ENCODE measurements at places on chromosomes 5 and 9. TPM values are rescaled to one million over a fixed set of nuclear protein-coding genes. Genes with fewer than 3 reads are reported as not detected.

DNA sequence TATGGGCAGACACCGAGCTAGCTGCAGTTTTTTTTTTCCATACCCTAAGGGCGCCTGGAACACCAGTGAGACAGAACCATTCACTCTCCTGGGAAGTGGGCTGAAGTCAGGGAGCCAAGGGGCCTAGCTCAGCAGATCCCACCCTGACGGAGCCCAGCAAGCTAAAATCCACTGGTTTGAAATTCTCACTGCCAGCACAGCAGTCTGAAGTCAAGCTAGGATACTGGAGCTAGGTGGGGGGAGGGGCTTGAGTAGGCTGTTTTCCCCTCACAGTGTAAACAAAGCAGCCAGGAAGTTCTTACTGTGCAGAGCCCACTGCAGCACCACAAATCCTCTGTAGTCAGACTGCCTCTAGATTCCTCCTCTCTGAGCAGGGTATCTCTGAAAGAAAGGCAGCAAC is 151.7 kb upstream of the HCN1 start:
- DNase-seq = no peak

Gene ZBED3
- total RNA-seq = 13.4 TPM

GRCh38 chr5:17428176-17428800 is 69.7 kb upstream of the TAF11L2 start:
- DNase-seq = no peak

DNA sequence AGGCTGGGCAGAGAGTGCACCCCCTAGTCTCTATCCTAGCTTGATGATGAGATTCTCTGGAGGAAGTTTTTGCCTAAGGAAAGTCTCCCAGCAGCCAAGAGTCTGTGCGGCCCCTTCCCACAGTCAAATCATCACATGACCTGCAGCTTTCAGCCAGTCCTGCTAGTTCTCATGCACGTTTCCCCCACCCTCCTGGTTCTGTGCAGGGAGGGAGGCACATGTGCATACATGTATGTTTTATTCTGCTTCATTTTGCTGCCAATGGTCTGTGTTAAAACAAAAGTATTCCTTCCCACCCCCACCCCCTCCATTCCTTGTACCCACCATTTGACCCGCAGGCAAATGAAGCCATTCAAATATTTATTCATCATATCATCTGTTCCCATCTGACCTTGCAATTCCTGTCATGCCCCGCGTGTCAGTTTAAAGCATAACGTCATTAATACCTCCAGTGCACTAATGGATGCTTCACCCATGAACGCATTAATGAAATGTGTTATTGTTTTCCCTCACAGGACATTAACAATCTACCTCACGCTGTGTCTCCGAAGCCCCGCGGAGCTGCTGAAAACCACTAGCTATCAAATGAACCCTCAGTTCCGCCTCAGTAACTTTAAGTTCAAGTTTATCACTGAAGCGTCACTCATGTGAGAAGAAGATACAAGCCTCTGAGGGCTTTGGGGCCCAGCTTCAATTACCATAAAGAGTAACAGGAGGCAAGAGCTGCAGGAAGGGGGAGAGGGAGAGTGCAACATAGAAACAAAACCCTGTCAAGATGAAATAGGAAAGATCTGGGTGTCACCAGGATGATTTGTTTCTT is 139.6 kb downstream of the RASEF start:
- DNase-seq = peak; percentile 86

GRCh38 chr9:70119786-70120185 is 76.1 kb downstream of the MAMDC2 start:
- no peak for DNase-seq

Gene C6
- not detected for total RNA-seq

Gene ADCY2
- not detected for total RNA-seq

Gene SLC23A1
- 1.4 TPM for total RNA-seq

DNA sequence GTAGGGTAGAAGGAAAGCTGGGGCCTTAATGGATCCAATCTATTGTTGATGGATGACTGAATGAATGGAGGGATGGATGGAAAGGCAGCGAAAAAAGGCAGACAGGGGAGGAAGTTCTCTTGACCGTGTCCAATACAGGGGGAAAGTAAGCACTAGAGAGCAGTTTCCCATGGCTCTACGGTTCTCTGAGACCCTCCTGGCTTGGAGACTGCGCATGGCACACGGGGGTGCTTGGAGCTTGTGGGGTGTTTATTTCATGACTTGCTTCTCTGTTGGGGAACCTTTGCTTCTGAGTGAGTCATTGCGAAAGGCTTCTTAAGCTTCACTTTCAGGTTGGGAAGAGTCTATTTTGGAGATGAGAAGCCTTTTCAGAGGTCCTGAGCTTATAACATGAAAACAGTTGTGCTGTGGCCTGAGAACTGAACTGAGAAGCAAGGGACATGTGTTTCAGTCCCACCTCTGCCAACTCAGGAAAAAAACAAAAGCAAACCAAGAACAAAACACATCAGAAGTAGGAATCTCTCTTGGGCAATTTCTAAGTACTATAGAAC is 12.8 kb upstream of the TEX48 start:
- DNase-seq = no peak

GRCh38 chr9:87498046-87498810 is 561 bp downstream of the DAPK1 start:
- no peak for DNase-seq

DNA sequence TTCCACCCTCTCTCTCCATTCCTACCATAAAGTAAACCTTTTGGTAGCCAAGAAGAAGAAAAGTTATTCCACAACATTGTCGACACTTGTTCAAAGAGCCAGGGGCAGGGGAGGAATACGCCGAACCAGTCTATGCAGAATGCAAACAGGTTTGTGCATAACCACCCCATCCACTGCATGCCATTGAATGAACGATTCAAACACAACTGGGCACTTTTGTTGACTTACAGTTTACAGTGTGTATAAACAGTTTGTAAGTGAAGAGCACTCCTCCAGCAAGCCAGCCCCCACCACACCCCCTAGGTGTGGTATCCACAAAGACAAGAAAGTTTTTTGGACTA is 6.8 kb upstream of the S1PR3 start:
- no peak for DNase-seq

Gene NMUR2
- not detected for total RNA-seq

GRCh38 chr9:33524306-33524947 is 376 bp downstream of the ANKRD18B start:
- no peak for DNase-seq

DNA sequence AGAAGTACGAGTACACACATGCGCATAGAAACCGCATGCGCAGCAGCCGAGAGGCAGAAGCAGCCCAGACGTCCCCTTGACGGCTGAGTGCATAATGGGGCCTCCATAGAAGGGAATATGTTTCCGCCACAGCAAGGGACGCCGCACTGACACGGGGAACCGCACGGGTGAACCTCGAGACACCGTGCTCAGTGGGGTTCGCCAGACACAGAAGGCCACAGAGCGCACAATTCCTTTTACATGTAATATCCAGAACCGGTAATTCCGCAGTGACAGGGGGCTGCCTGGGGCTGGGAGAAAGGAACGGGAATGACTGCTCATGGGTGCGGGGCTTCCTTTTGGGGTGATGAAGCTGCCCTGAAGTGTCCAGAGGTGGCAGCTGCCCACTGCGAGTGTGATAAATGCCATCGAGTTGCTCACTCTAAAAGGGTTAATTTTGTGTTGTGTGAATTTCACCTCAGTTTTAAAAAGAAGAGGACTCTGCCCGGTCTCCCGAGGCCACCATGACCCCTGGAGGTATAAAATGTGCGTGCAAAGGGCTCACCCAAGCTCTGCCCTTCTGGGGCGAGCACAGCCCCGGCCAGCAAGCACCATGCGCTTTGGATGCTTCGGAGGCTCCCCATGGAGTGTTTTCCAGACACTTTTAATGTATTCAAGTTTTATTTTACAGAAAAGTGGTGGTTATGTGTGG is 29.7 kb downstream of the MRPL36 start:
- DNase-seq = no peak

- DNase-seq = no peak
Observed at GRCh38 chr5:143914756-143915155, 102.8 kb downstream of the HMHB1 start.

- DNase-seq = no peak
Observed at GRCh38 chr5:23614422-23614821, 107.0 kb downstream of the PRDM9 start.

Gene ECSCR
- 0.40 TPM for total RNA-seq

- no peak for DNase-seq
Observed at GRCh38 chr5:73420666-73421065, 27.9 kb downstream of the FOXD1 start.

DNA sequence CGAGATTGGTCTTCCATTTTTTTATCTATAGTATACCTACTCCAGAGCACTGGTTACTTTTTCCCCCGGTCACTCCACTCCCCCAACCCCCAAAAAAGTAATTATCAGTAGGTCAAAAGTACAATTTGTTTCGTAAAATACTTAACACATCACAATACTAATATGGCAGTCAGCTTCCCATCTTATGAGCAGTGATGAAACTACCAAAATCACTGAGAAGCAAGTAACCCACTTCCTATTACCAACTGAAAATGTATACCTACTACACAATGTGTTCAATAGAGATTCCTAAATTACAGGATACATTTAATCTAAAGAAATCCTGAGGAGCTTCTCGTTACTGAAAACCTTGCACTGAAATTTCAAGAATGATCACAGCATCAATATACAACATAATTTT is 1.9 kb downstream of the CERT1 start:
- no peak for DNase-seq

- DNase-seq = no peak
Observed at GRCh38 chr9:121160025-121160424, 41.6 kb downstream of the RAB14 start.

Gene BTNL9
- total RNA-seq = not detected

- DNase-seq = no peak
Observed at GRCh38 chr5:25909163-25909562, 1129.2 kb downstream of the CDH9 start.

Gene BTNL3
- total RNA-seq = not detected

DNA sequence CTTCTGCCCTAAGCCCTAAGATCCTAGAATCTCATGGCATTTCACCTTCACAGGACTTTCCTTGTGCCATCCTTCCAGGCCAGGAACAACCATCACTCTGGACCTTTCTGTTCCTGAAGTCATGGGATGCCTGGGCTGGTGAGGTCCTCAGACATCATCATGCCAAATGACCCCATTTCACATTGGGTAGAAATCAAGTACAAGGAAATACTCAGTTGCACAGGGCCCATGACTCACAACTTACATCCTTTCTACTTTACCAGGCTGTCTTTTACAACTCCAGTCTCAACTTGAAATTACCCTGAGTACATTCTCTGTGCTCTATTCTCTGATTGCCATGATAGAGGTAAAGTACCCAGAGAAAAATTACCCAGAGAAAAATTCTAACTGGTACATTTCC is 167.1 kb downstream of the PIK3R1 start:
- peak; percentile 69 for DNase-seq

GRCh38 chr9:95778957-95779356 is 96.5 kb upstream of the ERCC6L2 start:
- peak; percentile 93 for DNase-seq

Gene TNFSF8
- not detected for total RNA-seq

Gene IFT74
- 12.5 TPM for total RNA-seq

Gene IL33
- total RNA-seq = 0.35 TPM

Gene ARHGAP26
- 7.3 TPM for total RNA-seq

Gene PRDM12
- total RNA-seq = not detected

Gene PCDHGA3
- 1.0 TPM for total RNA-seq

- peak; percentile 38 for DNase-seq
Observed at GRCh38 chr9:71895117-71895516, 15.9 kb downstream of the ABHD17B start.

DNA sequence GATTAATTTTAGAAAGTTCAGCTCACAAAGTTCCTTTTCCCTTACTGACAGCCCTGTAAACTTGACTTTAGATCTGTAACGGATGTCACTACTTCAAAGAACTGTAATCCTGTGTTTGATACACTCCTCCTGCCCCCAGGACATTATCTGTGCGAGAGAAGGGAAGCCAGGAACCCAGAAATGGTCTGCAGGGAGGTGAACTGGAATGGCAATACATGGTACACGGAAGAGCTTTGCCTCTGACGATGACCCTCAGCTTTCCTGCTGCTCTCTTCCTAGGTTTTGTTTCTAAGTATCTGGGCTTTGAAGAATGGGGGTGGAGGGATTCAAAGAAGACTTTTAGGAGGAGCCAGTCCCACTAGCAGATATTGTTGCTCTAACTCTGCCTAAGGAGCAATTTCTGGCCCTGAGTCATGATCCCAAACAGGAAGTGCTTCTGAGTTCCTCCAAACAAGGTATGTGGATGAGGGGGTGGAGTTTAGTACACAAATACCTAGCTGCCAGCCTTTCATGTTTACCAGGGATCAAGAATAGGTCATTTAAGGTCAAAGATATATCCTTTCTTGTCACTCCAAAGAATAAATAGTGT is 43.4 kb upstream of the TMC1 start:
- DNase-seq = peak; percentile 98

DNA sequence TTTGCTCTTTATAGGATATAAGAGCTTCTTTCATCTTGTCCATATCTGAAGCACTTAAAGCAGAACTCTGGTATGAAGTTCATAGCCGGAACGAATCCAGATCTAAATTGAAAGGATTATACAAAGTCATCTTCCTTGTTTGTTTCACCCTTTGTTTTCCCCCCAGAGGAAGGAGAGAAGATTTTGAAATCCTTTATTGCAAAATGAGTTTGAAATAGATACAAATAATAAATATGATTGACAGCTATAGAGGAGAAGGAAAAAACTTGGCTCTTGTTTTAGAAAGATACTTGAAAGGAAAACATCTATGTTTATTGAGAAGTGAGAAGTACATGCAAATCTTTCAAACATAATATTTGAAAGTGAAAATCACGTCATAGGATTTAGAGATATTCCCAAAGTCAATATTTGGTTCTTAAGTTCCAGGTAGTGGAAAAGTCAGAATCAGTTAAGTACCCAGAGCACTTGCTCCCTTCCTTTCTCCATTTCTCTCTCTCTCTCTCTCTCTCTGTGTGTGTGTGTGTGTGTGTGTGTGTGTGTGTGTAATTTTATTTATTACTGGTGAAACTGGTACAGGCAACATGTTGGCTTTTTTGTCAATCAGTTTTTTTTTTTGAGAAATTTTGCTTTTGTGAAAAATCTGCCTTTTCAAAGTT is 27.2 kb downstream of the PAM start:
- no peak for DNase-seq

DNA sequence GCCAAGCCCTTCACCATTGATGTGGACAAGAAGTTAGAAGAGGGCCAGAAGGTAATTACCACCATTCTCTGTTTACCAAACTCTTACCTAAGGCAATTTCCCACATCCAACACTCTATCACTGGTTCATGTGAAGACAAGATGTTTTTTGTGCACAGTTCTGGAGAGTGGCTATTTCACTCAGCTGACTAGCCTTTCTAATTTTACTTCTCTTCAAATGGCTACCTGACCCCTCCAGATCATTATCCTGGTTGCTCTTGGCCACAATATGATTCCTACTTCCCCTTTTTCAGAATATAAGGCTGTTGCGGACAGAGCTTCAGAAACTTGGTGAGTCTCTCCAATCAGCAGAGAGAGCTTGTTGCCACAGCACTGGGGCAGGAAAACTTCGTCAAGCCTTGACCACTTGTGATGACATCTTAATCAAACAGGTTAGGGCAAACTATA is 7.1 kb downstream of the KIF20A start:
- no peak for DNase-seq
